ENCODE measurements at places on chromosomes 16 and 17. TPM values are rescaled to one million over a fixed set of nuclear protein-coding genes. Genes with fewer than 3 reads are reported as not detected.

Gene ITGAX
- 2.9 TPM for polyA plus RNA-seq

Gene NGFR
- 50.8 TPM for polyA plus RNA-seq

GRCh38 chr17:80616705-80617104, 72.1 kb downstream of the RPTOR start:
- DNase-seq = no peak

DNA sequence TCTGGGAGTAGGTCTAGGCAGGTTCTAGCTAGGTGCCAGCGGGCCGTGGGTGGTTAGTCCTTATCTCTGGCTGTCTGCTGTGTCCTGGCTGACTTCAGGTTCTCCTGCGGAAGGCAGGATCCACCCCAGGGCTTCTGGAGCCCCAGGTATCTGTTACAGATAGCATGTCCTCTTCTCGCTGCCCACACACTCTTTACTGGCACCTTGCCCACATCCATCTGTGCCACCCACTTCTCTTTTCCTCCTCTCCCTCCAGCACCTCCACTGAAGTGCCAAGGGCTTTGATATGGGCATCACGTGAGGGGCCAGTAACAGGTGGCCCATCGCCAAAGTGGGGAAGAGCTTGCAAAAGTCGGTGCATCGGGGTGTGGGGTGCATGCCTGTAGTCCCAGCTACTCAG, 4.6 kb upstream of the MPP2 start:
- DNase-seq = no peak

DNA sequence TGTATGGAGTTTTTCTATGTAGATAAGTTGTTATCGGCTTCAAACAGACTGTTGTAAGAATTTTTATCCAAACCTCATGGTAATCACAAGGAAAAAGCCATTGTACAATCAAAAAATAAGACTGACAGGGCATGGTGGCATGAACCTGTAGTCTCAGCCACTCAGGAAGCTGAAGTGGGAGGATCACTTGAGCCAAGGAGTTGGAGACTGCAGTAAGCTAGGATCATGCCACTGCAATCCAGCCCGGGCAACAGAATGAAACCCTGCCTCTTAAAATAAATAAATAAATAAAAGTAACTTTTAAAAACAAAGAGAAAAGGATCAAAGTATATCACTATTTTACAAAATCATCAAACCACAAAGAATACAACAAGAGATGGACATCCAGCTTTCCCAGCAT, 14.4 kb downstream of the OR1A1 start:
- DNase-seq = no peak

DNA sequence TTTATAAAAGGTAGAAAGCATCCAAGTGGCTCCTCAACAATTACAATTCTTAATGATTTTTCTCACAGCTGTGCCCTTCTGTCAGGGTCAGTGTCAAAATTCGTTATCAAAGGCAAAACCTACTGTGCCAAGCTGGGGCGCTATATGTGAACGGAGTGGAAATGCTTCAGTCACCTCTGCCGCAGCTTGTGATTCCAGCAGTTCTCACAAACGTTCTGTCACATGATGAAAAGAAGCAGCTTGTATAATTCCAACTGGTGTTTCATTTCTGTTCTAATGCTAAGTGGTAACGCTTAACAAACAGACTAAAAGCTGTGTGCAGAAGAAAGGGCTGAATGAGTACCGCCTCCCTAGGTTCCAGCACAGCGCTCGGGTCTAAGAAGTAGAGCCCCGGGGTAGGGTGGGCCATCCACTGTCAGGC, 14.2 kb downstream of the PLD6 start:
- DNase-seq = no peak

DNA sequence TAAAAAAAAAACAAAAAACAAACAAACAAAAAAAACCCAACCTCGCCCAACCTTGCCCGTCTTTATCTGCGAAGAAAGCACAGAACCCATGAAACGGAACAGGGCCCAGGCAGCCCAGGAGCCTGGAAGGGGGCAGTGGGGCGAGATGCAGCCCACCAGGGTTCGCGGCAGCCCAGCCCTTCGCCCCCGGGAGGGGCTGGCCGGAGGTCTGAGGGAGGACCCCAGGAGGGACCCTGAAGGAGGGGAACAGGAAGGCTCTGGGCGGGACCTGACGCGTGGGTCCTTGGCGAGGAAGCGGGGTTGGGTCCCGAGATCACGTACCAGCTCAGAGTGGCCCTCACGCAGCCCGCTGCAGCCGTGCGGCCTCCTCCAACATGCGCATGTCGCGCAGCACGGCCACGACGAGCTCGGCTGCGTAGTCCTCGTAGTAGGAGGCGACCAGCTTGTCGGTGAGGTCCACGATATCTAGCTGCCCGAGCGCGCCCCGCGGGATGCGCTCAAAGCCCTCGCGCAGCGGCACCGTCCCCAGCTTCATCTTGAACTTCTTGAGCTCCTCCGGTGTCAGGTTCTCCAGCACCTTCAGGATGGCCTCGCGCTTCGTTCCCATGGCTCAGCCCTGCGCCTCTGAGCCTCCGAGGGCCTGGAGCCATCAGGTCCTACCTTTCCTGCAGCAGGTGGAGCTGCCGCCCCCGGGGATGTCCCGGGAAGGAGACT, at the start of gene PYDC1:
TSS of gene PYDC1 (minus strand) at position 714 of the 714 bp plus-strand sequence. CDS start at position 607, 107 bp downstream.
- DNase-seq = no peak

Gene WFIKKN1
- polyA plus RNA-seq = 0.80 TPM

GRCh38 chr17:79412886-79413390, 197.9 kb downstream of the RBFOX3 start:
- no peak for DNase-seq

DNA sequence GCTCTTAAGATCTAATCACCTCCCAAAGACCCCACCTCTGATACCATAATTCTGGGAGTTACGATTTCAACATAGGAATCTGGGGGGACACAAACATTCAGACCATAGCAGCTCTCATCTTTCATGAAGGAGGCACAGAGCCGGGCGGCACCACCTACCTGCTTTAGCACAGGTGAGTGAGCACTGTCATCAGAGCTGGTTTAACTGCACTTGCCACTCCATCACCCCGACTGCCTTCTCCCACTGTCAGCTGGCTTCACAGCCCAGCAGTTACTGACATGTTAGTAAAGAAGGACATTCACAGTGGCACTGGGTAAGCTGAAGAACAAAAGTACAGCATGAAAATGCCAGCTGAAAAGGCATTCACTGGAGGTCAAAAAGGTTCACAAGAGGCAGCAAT, 22.5 kb downstream of the GABARAPL2 start:
- DNase-seq = no peak

Gene OR1F1
- not detected for polyA plus RNA-seq

Gene UTP4
- 37.2 TPM for polyA plus RNA-seq

DNA sequence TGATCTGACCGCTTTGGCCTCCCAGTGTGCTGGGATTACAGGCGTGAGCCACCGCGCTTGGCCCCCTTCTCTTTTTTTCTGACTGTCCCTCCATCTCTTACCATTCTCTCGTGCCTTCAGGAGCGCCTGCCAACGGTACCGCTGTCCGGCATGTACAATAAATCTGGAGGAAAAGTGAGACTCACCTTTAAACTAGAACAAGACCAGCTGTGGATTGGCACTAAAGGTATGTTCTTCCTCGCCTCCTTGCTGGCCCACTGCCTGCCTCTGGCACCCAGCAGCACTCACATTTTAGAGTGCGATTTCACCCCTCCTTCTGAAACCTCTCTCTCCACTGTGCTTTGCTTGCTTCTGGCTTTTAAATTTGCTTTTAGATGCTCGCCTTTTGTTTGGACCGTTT, 5.0 kb downstream of the UBFD1 start:
- no peak for DNase-seq
